ENCODE measurements at places on chromosomes 7 and 10.

DNA sequence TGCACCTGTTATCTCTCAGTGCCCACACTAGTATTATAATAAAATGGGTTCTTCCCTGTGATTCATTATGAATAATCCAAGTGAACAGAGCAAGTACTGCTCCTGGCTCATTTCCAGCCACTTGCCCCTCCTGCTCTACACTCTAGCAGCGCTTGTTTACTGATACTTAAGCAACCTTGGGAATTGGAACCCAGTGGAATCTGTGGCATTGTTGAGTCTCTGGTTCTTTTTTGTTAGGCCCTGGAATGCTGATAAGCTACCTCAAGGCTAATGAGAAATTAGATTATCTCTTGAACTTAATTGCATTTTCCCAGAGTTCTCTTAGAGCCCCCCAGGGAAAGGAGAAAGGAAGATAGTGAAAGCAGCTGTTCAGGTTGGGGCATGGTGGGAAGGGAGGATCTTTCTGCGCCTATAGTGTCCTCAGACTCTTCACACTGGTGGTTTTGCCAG lies 34.0 kb downstream of the PRKAR2B start:
- no peak for DNase-seq

DNA sequence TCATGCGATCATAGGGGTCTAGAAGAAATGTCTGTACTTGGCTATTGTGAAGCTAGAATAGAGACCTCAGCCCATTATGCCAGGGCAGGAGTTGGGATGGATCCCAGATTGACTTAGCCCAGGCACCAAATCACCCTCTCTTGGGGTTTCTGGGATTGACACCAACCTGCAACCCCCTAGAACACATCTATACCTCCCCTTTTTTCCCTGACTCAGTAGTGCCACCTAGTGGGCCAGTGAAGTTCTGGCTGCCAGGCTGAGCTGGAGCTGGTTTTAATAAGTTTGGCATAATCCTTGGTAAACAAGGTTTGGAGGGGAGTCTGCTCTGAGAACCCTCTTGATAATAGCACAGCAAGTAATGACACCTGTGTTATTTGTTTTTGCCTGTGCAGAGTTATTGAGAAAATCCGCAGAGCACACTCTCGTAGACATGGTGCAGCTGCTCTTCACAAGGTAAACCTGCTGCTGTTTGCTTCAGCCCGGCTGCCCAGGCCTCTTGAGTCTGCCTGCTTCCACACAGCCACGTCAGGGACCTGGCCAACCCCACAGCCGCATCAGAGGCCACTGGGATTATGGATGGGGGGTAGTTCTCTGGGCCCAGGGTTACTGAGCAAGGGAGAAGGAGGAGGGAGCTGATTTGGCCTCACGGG lies 43.3 kb upstream of the NFKB2 start:
- DNase-seq, result peak; percentile 65

- no peak for DNase-seq
Measured at GRCh38 chr7:42953994-42954393, 21.8 kb downstream of the MRPL32 start.

DNA sequence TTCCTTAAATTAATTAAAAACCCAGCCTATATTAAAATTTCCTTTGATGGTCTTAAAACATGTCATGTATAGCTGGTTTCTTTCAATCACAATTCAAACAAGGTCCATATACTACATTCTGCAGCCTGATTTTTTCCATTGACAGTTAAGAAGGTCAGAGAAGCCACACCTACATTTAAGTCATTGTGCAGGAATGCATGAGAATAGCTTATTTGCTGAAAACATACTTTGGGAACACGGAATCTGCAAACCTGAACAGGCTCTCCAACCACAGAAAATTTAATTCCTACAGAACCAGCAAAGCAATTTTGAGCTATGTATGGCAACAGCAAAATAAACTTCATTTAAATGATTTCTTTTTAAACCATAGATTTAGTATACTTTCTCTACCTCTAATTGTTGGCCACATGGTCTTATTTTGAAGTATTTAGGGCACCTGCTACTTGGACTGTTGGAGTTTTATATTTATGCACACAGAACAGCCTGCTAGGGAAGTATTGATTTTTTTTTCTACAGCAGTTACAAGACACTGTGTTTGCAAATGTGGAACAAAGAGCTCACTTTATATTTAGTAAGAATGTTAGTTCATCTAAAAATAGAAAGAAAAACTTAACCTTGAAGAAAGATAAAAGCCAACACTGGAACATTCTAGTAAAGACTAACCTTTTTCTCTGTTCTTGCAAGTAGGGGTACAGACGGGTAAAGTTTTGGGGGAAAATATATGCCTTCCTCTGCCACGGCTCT lies 240.9 kb upstream of the IMMP2L start:
- no peak for DNase-seq

GRCh38 chr7:127708788-127709187 lies 56.8 kb downstream of the SND1 start:
- DNase-seq, result peak; percentile 80

DNA sequence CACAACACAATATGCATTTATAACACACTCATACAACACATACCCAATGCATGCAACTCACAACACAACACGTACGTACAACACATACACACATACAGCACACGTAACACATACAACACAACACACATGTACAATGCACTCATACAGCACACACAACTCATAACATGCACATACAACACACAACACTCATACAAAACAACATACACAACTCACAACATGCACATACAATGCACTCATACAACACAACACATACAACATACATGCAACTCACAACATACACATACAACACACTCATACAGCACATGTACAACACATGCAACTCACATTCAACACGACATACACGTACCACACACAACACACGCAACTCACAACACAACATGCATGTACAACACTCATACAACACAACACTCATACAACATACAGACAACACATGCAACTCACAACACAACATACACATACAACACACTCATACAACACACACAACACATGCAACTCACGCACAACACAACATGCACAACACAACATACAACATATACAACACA lies 21.8 kb downstream of the DIP2C start:
- no peak for DNase-seq
